ENCODE measurements at places on chromosomes 12 and 14.

DNA sequence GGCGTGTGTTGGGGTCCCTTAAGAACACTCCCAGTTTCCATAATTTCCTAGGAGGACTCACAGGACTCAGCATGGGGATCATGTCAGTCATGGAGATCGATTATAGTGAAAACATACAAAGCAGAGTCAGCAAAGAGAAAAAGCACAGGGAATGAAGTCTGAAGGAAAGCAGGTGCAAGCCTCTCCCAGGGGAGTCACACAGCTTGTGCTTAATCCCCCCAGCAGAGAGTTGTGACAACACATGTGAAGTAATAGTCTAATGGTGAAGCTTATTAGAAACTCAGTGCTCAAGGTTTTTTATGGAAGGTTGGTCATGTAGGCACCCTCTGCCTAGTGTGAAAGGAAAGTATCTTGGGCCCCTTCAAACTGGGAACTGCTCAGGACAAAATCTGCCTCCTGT, 149.0 kb upstream of the SEL1L start:
- no peak for DNase-seq

- DNase-seq, result no peak
Measured at GRCh38 chr12:96057986-96058553, 22.7 kb upstream of the LTA4H start.

DNA sequence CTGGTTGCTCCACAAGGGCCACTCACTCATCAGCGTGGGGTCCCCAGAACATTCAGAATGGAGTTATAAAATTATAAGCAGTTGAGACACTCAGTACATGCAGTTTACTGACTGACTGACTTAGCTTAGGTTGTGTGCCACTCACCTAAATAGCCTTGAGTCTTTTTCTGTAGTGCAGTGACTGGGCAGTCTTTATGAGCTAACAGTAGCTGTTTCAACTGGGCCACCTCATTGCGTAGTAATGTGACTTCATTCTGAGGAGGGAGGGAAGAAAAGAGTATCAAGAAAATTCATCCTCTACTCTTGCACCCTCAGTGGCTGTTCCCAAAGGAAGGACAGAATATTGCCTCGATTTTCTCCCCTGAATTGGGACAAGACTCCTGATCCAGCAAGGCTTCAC, 15.8 kb upstream of the NPFF start:
- no peak for DNase-seq

- no peak for DNase-seq
Measured at GRCh38 chr14:35279369-35279768, 12.8 kb upstream of the PSMA6 start.

- DNase-seq, result no peak
Measured at GRCh38 chr14:59147007-59147406, 41.5 kb upstream of the DAAM1 start.

DNA sequence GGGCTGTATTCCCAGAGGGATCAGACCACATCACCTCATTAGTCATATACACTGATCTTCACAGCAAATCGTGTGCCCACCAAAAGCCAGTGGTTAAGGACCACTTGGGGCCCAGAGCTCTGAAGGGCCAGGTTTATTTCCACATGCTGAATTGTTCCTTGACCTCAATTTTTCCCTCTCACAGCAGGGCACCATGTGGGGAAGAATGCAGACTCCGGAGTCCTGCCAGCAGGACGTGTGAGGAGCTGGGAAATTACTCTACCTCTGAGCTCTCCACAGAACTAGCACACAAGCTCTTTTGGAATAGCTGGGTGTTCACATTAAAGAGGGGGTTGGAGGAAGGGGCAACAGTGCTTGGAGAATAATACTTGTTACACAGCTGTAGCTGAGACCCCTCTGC, 57.6 kb upstream of the SEL1L start:
- DNase-seq, result no peak

- no peak for DNase-seq
Measured at GRCh38 chr14:100381395-100382105, 58.4 kb downstream of the SLC25A47 start.

- DNase-seq, result no peak
Measured at GRCh38 chr12:109385339-109386058, 37.8 kb downstream of the MYO1H start.

GRCh38 chr14:32762886-32763285, 175.8 kb upstream of the NPAS3 start:
- DNase-seq, result no peak

DNA sequence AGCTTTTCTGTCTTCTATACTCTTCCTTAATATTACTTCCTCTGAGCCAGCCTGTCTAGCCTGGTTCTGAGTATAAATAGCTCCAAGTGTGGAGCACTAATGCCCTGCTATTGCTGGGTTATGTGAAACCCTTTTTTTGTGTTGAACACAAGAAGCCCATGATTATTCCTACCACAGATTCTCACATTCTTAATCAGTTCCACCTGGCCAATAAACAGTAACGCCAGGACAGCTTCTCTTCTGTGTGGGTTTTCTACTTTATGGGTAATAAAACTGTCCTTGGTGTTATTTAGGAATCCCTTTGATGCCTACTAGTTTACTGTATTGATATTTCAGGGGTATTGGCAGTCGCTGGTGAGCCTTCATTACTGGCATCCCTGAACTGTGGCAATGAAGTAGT, 48.9 kb upstream of the LRIG3 start:
- no peak for DNase-seq

- DNase-seq, result no peak
Measured at GRCh38 chr14:84987042-84987441, 542.9 kb upstream of the FLRT2 start.

GRCh38 chr14:62181591-62181990, 419.4 kb downstream of the SNAPC1 start:
- no peak for DNase-seq

- no peak for DNase-seq
Measured at GRCh38 chr12:45354399-45354798, 138.5 kb downstream of the ANO6 start.

- peak; percentile 70 for DNase-seq
Measured at GRCh38 chr14:91228112-91229004, 16.1 kb downstream of the GPR68 start.

- no peak for DNase-seq
Measured at GRCh38 chr12:95629392-95629791, 78.1 kb upstream of the USP44 start.

- DNase-seq, result no peak
Measured at GRCh38 chr14:31479027-31479426, 8.8 kb downstream of the GPR33 start.

DNA sequence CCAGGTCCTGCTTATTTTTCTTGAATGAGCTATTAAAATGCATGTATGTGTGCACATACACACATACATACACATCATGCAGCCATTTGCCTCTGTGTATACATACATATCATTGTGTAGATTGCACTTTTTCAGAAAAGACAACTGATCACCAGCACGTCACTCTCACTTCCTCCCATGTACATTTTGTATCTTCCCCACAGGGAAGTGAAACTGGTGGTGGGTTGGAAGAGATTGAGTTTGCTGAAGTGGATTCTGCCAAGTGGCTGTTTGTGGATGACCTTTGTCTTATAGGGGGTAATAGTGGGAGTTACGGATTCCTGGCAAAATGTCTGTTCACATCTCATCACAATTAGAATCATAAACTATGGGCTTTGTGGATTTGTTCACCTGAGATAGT, 448.6 kb downstream of the RAD51B start:
- no peak for DNase-seq

GRCh38 chr14:100804138-100804537, 21.8 kb upstream of the MEG3 start:
- no peak for DNase-seq

DNA sequence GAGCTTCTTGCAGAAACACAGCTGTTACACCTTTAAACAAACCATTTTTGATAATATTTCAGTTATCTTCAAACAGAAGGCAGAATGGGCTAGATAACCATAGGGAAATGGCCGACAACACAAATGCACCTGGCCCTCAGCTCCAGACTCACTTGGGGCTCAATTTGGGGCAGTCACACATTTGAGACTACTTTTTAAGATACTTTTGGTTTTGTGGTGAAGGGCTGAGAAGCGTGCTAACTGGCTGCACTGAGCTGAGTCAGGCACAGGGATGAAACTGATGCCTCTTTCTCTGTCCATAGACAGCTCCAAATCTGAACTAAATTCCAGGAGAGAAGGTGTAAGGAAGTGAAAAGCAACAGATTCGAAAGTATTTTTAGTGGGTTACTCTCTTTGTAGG, 18.5 kb upstream of the GRIP1 start:
- no peak for DNase-seq

DNA sequence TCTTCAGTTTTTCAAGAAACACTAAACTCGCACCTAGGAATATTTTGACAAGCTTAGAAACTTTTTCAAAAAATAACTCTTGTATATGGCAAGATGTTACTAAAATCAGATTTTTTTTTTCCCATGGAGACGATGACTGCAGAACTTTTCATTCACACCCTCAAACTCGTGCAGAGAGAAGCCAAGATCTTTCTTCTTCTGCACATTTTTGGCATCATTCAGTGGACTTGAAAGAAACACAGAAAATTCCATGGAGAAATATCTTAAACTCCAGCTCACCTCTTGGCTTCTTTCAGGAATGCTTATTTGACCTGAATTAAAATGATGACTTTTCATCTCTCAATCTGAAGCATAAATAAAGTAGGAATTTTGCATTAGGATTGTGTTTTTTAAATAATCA, 919.4 kb downstream of the NRXN3 start:
- DNase-seq, result no peak

DNA sequence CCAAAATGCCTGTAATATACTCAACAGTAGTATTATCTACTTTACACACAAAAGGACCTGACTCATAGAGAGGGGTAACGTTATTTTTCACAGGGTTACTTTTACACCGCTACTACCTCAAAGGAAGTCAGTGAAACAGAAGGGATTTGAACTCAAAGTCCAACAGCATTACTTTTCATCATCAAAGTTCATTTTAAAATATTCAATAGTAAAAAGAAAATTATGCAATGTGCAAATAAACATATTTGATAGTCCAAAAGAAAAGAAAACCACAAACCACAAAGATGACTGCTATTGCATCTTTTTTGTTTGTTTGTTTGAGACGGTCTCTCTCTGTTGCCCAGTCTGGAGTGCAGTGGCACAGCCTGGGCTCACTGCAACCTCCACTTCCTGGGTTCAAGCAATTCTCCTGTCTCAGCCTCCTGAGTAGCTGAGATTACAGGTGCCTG, 15.5 kb downstream of the KIF21A start:
- DNase-seq, result no peak

GRCh38 chr14:54722791-54723432, 156.0 kb downstream of the SAMD4A start:
- DNase-seq, result no peak

DNA sequence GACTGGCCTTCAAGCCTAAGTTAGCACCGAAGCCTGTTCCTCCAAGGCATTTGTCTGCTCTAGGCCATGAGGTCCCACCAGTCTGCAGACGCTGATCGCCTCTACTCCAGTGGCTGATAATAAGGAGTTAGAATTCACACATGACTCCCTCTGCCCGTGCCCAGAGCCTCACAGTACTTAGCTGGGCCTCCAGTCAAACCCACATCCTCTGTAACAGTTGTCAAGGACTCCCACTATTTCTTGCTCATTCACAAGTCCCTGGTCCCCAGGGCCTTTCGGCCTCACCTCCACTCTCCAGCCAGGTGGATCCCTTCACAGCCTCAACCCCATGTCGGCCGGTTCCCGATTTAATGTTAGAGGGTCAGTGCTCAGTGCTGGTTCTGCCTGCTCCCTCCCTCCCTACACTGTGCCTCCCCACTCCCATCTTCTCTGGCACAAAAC, 6.3 kb upstream of the KRT5 start:
- DNase-seq, result no peak

GRCh38 chr12:77578466-77579220, 252.1 kb upstream of the NAV3 start:
- DNase-seq, result no peak

DNA sequence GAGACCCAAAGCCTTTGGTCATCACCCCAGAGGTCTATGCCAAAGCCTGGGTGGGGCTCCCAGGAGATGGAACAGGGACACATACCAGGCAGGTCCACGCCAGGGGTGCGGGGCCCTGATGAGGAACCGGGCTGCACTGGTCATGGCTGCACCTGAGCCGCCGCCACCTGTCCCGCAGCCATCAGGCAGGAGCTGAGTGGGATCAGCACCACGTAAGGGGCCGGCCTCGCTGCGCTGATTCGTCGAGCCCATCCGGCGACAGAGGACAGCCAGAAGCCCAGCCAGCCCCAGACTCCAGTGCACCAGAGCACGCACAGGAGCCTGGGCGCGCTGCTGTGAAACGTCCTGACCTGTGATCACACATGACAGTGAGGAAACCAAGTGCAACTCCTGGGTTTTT, 15.9 kb downstream of the DEGS2 start:
- DNase-seq, result no peak

DNA sequence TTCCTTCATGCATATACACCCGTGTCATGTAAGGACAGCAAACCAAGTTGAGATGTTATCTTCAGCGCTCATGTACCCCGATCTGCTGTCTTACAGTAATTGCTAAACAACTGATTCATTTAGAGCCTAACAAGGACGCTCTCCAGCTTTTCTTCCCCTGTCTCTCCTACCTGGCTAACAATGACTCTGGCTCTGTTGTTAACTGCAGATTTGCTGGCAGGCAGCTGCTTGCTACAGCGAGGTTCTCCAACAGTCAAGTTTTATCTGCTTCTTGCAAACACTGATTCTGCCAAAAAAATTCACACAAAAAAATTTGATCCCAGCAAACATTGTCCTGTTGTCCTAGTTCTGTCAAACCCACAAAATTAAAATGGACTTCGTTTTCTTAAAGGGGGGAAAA, 101.6 kb downstream of the OTX2 start:
- no peak for DNase-seq

DNA sequence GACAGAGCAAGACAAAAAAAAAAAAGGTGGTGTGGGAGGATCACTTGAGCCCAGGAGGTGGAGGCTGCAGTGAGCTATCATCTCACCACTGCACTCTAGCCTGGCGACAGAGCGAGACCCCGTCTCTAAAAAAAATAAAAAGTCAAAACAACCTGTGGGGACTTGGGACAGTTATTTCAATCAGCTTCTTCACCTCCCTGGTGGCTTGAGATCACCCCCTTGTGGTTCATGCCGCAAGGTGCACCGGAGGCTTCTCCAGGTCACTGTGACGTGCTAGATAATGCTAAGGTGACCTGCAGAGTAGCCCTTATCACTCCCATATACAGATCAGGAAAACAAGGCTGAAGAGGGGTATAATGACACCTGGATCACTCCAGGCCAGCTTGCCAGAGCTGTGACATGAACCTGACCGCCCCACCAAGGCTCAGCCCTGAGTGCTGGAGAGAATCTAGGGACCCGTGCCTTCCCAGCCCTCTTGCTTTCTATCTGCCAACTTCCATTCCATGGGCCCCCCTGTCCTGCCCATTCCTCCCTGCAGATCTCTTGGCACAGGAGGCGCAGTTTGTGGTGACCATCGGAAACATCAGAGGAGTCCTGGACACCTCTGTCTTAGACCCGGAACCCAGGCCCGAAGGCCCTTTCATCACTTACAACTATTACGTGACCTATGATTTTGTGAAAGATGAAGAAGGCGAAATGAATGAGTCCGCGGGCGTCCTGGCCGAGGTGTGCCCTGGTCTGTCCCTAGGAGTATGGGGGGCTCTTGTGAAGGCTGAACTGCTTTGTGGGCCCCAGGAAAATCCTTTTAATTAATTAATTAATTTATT, 8.1 kb downstream of the LRRC43 start:
- peak; percentile 40 for DNase-seq

Data from T follicular helper cell (primary cell).